Mesenteric fat pad (tissue), 1 donor: ENCODE measurements at places on chromosomes 12 and 14. TPM values are rescaled to one million over a fixed set of nuclear protein-coding genes. Genes with fewer than 3 reads are reported as not detected.

DNA sequence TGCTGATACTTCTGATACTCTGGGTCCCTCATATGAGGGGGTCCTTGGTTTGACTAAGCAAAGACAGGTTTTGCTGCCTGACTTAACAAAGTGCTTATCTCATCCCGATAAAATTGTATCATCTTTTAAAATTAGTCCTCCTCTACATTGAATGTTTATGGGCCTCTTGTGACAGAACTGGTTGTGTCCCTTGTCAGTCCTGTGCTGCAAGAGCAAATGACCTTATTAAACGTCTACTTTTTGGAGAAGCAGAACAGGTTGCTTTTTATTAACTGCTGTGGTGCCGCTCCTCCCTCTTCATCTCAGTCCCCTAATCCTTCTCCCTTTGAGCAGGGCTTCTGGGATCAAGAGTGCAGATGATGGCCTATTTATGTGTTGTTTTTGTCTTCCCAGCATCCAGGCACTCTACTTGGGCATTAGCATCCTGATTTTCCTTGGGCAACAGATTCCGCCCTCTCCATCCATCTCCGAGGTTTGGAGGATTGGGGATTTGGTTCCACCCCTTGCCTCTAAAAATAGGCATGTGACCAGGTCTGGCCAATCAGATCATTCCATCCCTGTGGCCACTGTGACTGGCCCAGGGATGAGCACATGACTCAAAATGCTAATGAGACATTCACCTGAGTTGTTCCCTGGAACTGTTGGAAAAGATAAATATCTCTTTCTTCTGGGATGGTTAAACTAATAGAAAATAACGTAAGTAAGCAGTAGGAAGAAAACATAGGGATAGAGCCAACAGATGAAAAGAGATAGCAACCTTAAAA, 2.9 kb upstream of the DENR start:
- no peak for DNase-seq

DNA sequence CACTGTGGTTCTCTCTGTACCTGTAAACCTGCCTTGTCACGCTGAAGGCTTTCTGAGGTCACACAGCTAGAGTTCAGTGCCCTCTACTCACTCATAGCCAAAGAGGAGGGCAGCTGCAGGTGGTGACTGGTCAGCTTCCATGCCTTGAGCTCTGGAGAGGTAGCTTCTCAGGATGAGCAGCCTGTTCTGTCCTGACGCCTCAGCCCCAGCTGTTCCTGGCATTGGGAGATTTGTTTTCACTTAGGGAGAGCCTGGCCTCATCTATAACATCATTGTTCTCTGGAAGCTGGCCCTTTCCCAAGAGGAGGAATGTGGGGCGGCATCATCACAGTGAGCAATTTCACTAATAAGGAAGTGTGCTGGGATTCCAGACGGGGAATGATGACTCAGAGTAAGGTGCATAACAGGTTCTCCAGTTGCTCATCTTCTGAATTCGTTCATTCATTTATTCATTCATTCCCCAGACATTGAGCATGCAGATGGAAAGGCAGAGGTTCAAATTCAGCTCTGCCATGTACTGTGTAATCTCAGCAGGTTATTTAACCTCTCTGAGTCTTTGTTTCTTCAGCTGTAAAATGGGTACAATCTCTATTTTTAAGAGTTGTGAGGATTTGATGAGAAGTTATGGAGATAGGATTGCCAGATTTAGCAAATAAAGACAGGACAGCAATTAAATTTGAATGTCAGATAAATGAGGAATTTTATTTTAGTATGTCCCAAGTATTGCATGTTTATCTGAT, 255.8 kb upstream of the CRY1 start:
- DNase-seq, result no peak

DNA sequence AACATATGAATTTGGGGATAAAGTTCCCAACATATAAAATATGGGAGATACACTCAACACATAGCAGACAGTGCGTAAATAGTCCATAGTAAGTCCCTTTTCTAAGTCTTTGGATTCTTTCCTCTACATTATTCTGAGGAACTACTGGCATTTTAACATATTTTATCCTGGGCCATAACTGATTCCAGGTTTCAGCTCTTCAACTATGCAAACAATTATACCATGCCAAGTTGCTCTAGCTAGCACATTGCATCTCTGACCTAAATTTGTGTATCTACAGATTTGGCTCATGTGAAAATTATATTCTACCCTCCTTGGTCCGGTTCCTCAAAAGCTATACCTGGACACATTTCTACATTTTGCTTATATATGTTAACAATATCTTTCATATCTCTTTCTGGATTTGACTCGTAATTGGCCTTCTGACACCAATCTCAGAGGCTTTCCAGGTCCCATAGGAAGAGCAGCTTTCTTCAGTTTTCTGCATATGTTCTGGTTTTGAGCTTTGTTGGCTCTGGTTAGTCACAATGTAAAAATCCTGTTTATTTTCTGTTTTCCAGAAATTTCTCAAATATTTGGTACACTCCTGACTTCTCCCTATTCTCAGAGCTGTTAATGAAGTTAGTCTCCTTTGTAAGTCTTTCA, 305.4 kb downstream of the BMP4 start:
- DNase-seq, result no peak

- no peak for DNase-seq
Observed at GRCh38 chr14:44316647-44317440, 190.2 kb downstream of the FSCB start.

DNA sequence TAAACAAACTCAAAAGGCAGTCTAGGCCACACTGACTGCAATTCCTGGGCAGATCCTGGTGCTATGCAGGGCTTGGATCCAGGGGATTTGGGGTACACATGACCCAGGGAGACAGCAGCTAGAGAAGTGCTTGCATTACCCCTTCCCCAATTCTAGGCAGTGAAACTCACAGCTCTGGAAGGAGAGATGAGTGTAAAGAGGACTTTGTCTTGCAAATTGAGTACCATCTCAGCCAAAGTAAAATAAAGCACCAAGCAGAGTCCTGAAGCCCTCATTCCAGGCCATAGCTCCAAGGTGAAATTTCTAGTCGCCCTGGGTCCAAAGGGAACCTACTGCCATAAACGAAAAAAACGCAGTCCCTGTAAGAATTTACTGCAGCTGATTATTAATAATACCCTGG, 644.9 kb upstream of the FLRT2 start:
- no peak for DNase-seq

DNA sequence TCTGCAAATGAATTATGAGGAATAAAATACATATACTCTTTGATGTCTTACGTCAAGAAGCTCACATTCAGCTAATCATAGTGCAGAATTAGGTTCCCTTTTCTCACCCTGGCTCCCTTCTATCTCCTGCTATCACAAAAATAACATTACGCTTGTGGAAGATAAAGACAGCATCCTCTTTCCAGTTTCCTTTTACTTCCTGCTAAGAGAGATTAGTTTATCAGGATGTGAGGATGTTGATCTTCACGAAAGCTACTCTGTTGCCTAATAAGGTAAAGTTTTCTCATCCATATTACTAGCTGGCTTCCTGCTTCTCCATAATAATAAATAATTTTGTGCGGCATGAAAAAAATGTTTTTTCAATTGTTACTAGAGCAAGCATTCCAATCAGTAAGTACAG, 217.7 kb upstream of the DCN start:
- no peak for DNase-seq

DNA sequence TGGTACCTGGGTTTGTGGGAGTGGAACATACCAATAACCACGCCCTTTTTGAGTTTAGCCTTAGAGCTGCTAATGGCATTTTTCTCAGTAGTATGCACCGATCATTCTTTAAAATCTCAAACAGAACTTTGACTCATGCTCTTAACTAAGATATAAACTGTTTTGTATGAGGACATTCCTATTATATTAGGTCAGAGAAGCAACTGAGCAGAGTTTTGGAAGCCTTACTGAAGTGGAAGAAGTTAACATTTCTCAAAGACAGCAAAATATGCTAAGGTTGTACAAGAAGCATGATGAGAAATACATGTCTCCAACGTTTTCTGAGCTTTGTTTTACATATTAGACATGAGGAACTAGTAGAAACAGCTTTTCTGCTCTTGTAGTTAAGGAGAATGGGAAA, 819.2 kb downstream of the FSCB start:
- no peak for DNase-seq

DNA sequence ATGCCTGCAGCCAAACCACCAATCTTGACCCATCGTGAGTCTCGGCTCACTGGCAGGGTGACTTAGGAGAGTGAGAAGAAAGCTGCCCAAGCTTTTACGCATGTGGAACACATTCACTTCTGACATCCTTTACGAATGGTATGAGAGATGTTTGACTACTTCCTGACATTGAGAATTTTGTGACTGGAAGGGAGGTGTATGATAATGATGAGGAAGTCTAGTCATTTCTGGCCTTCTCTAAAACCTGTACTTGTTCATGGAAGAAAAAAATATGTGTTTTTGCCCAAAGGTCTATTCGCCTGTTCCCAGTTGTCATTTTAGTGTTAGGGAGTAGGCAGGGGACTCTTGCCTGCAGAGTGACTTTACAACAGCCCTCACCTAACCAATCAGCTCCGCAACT, 227.2 kb upstream of the ATP2B1 start:
- DNase-seq, result no peak

- DNase-seq, result no peak
Observed at GRCh38 chr12:15662983-15663659, 126.1 kb downstream of the EPS8 start.

- no peak for DNase-seq
Observed at GRCh38 chr12:106790020-106790419, 15.5 kb downstream of the RIC8B start.

DNA sequence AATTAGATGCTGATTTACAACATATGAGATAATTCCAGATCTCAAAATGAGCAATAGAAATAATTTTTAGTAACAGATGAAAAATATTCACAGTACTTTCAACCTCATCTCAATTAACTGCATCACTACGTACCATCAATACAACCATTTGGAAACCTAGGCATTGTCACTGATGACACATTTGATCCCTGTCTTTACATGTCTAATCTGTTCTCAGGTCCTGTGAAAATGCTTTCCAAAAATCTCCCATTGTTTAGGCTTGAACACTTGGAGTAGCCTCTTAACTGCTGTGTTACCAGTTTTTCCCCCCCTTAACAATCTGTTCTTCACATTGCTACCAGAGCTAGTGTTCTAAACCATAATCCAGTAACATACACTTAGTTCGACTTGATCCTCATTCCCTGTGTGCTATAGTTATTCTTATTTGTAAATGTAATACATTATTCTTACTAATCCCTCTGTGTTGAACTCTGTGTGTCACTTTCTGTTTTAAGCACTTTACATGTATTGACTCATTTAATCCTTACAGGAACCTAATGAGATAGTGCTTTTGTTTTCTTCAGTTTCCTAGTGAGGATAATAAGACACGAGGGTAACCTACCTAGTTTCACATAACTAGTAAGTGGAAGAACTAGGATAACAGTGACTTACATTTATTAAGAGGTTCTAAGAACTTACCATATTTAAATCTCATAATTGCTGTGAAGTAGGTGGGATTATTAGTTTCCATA, 41.7 kb downstream of the LARP4 start:
- DNase-seq, result no peak

DNA sequence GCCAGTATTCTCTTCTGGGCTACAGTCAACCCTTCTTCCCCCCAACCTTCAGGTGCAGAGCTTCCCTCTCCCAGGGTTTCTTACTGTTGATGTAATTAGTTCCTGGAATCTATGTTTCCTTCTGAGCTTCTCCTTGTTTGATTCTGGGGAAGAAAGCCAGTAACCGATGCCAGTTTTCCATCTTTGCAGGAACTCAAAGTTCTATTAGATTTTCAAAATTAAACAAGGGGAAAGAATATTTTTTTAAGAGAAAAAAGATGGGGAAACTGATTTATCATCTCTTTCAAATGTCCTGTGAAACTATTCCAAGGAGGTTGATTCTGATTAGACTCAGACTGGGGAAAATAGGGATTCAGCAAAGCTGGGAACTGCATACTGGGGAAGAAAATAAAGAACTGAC, 17.9 kb upstream of the FAM234B start:
- no peak for DNase-seq

GRCh38 chr14:104322531-104323366, 184.4 kb downstream of the KIF26A start:
- peak; percentile 71 for DNase-seq

DNA sequence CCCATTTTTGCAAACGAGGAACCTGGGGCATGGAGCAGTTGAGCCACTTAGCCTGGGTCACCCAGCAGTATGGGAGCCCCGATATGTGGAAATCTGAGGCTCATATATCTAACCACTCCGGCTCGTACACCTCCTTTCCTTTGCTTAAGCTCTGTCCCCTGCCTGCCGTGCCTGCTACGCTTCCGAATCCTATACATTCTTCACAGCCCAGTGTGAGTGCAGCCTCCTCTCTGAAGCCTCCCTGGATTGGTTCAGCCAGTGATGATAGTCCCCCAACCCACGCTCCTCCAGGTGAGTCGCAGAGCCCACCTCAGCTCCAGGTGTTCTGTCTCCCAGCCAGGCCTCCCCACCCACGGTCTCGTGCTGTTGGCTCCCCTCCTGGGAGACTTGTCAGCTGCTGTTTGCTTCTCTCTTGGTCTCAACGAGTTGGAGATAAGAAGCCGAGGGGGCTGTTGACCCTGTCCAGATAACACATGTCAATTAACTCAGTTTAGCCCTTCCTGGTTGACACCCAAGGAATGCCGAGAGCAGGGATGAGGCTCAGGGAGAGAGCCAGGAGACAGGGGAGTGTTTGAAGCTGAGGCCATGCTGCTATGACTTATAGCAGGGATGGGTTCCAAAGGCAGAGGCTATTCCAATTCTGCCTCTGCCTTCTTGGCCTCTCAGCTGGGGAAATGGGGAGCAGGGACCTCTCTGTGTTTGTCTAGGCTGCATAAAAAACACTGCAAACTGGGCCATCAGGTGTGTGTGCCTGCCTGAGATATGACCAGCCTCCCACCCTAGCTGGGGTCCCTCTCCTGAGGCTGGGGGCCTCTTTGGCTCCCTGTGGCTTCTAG, 19.0 kb downstream of the SDSL start:
- DNase-seq, result no peak

GRCh38 chr12:32907898-32908476, 11.4 kb upstream of the PKP2 start:
- DNase-seq, result no peak

The DIO2 gene
- total RNA-seq, result 3.3 TPM

The GARIN6 gene
- total RNA-seq, result not detected

The SLC17A8 gene
- total RNA-seq, result not detected

The DHRS2 gene
- total RNA-seq, result not detected

The LIN7A gene
- total RNA-seq, result 5.8 TPM

The SLCO1B1 gene
- not detected for total RNA-seq

The DAO gene
- not detected for total RNA-seq

The SSPN gene
- 21.1 TPM for total RNA-seq
